Activated CD8-positive, alpha-beta T cell treated with anti-CD3 and anti-CD28 coated beads, Interleukin-2, amount 10 ng/mL, durations not matched to agents 7 days and 5 days (primary cell): ENCODE measurements at places on chromosomes 3 and 15. TPM values are rescaled to one million over a fixed set of nuclear protein-coding genes. Genes with fewer than 3 reads are reported as not detected.

Gene GOLGA6D
- not detected for total RNA-seq

Gene GJD2
- not detected for total RNA-seq

Gene ACOX2
- not detected for total RNA-seq

Gene LRRC31
- total RNA-seq, result not detected

Gene LDHAL6B
- total RNA-seq, result not detected

Gene LAMB2
- not detected for total RNA-seq

Gene ECE2
- not detected for total RNA-seq

Gene LRRN1
- 1.7 TPM for total RNA-seq

Gene TIGIT
- 22.1 TPM for total RNA-seq

Gene C3orf38
- 28.8 TPM for total RNA-seq

Gene GP9
- not detected for total RNA-seq

Gene VIPR1
- 9.1 TPM for total RNA-seq

Gene KLHL40
- not detected for total RNA-seq

- DNase-seq, result no peak
Observed at GRCh38 chr3:32420126-32421038, 28.7 kb downstream of the CMTM7 start.

DNA sequence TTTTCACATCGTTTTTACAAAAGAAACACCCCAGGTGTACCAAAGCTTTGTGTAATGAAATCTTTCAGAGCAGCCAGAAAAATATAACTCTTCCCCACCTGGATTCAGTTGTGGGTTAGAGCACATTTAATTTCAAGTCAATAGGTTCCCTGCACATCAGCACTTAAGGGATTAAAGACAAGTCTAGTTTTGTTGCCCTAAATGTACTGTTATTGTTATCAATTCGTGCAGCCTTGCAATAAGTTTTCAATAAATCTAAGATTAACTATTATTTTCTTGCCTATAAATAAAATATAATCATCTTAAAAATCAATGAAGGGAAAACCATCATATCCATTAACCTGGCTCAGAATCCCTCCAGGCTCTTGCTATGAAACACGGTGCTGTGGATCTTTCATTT lies 172.5 kb upstream of the CDIN1 start:
- DNase-seq, result no peak

GRCh38 chr3:129305592-129306091 lies 27.0 kb downstream of the HMCES start:
- no peak for DNase-seq

DNA sequence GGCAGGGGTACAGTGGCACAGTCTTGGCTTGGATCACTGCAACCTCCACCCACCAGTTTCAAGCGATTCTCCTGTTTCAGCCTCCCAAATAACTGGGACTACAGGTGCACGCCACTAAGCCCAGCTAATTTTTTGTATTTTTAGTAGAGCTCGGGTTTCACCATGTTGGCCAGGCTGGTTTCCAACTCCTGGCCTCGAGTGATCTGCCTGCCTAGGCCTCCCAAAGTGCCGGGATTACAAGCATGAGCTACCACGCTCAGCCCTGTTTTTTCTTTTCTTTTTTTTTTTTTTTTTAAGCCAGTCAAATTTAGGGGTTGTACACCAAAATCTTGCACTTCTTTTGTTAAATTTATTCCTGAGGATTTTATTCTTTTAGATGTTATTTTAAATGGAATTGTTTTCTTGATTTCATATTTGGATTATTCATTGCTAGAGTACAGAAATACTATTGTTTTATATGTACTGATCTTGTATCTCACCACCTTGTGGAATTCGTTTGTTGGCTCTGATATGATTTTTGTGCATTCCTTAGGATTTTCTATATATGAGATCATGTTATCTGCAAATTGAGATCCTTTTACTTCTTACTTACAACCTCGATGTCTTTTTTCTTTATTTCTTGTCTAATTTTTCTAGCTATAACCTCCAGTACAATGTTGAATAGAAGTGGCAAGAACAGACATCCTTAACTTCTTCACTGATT lies 65.6 kb downstream of the ZNF609 start:
- no peak for DNase-seq

- DNase-seq, result no peak
Observed at GRCh38 chr15:68042156-68042854, 11.8 kb upstream of the PIAS1 start.

GRCh38 chr3:195168009-195168762 lies 102.8 kb downstream of the XXYLT1 start:
- no peak for DNase-seq

DNA sequence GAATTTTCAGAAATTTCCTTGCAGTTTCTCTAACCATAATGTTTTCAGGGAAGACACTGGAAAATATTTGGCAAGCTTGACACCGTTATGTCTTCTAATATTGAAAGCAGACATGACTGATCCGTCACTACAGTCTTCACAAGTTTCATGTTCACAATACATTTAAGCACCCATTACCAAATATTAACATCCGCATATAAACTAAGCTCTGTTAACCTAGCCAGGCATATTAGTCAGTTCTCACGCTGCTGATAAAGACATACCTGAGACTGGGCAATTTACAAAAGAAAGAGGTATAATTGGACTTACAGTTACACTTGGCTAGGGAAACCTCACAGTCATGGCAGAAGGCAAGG lies 162.7 kb upstream of the LYSMD4 start:
- no peak for DNase-seq

- no peak for DNase-seq
Observed at GRCh38 chr3:16148783-16149182, 25.7 kb upstream of the GALNT15 start.

GRCh38 chr15:63181648-63182047 lies 7.8 kb upstream of the RAB8B start:
- DNase-seq, result no peak

GRCh38 chr3:25033407-25034029 lies 394.5 kb upstream of the RARB start:
- peak; percentile 31 for DNase-seq

- DNase-seq, result no peak
Observed at GRCh38 chr15:22815766-22816165, 22.7 kb upstream of the NIPA2 start.

- no peak for DNase-seq
Observed at GRCh38 chr15:58148633-58149445, 10.7 kb downstream of the AQP9 start.

GRCh38 chr3:146067048-146067447 lies 93.9 kb downstream of the PLOD2 start:
- DNase-seq, result no peak

- no peak for DNase-seq
Observed at GRCh38 chr3:44687898-44688297, 24.6 kb upstream of the ZNF502 start.

GRCh38 chr15:32941823-32942222 lies 224.0 kb downstream of the GREM1 start:
- no peak for DNase-seq

DNA sequence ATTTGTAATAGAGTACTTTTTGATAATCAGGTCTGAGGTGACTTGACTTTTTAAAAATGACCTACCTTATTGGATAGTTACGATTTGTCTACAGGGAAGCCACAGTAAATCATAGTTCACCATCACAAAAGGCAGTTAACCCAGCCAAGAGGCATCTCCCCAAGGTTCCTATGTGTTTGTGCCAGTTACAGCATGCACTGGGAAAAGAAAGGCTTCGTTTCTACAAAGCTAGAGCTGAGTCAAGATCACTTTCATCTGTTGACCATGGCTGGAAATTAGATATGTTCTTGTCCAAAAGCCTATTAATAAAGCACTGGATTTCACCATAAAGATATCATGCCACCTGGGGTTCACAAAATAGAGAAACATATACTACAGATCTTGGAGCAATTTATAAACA lies 139.9 kb downstream of the GREM1 start:
- no peak for DNase-seq
